ENCODE measurements at places on chromosomes 11 and 22. TPM values are rescaled to one million over a fixed set of nuclear protein-coding genes. Genes with fewer than 3 reads are reported as not detected.

DNA sequence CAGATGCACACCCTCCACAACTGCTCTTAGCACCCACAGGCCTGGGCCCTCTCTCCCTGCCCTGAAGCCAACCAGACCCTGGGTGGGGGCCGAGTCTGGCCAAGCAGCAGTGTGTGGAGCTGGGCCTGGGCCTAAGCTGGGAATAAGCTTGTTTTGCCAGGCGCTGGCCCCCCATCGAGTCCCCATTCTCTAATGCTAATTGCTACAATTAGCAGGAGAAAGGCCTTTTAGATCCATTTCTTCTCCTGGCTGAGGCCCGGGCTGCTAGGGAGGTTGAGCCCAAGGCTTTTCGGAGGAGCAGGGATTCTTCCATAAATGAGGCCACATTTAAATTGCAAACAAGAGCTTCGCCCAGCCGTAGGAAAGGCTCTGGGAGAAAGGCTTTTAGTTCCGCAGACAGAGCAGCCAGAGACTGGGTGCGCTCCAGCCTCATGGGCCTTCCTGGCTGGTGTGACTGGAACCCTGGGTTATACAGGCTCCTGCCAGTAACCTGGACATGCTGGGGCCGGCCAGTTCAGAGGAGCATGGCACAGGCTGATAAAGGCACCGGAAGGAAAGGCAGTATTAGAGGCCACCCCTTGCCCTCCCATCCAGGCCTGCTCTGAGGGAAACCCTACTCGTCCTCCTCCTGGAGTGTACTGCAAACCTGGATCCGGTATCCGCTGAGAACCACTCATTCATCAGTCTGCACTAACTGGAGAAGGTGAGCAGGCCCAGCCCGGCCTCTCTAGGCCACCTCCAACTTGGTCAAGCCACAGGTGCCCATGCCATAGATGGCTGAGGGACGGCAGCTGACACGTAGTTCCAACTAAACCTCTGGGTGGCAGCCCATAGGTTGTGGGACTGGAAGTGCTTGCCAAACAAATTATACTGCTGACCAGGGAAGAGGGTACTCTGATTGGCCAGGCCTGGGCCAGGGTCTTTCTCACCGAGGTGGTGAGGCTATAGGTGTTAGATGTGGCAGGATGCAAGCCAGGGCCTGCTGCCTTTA is 6.2 kb downstream of the KCNQ1OT1 start:
- no peak overlapping the region for H3K27ac ChIP-seq
- H3K4me1 ChIP-seq = no peaks in the 10 kb centered on the region
- H3K36me3 ChIP-seq = no peaks in the 10 kb centered on the region
- H3K27me3 ChIP-seq = no peaks in the 10 kb centered on the region

Gene CCDC116
- 0.19 TPM for total RNA-seq

GRCh38 chr11:1644601-1645356 is 15.2 kb downstream of the KRTAP5-5 start:
- no peaks in the 10 kb centered on the region for H3K36me3 ChIP-seq
- H3K27ac ChIP-seq = no peak overlapping the region
- H3K4me3 ChIP-seq = no peak overlapping the region
- no peaks in the 10 kb centered on the region for H3K4me1 ChIP-seq
- no peak for DNase-seq

- no peaks in the 10 kb centered on the region for H3K4me1 ChIP-seq
- no peak overlapping the region for H3K27ac ChIP-seq
- no peak for DNase-seq
- H3K36me3 ChIP-seq = no peaks in the 10 kb centered on the region
- no peaks in the 10 kb centered on the region for H3K27me3 ChIP-seq
- H3K4me3 ChIP-seq = no peak overlapping the region
These were observed 1.3 kb upstream of the GDPD4 start for GRCh38 chr11:77302752-77303151.

DNA sequence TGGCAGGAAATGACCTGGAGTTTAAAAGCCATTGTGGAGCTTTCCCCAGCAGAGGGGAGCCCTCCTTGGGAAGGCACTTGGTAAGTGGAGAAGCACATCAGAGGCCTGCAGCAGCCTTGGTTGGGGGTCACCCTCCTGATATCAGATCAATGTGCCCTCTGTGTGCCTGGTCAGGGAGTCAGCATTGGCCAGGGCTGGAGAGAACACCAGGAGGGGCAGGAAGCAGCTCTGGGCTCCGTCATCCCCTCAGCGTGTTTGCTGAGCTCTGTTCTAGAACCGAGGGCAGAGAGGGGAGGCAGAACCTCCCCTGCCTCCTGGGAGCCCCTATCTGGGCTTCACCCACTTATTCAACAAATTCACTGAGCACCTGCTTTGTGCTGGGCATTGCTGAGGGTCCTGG is 846.0 kb downstream of the TBC1D22A start:
- H3K4me3 ChIP-seq = no peak overlapping the region
- H3K27me3 ChIP-seq = no peaks in the 10 kb centered on the region
- no peaks in the 10 kb centered on the region for H3K4me1 ChIP-seq
- no peaks in the 10 kb centered on the region for H3K36me3 ChIP-seq
- no peak for DNase-seq
- H3K27ac ChIP-seq = no peak overlapping the region

DNA sequence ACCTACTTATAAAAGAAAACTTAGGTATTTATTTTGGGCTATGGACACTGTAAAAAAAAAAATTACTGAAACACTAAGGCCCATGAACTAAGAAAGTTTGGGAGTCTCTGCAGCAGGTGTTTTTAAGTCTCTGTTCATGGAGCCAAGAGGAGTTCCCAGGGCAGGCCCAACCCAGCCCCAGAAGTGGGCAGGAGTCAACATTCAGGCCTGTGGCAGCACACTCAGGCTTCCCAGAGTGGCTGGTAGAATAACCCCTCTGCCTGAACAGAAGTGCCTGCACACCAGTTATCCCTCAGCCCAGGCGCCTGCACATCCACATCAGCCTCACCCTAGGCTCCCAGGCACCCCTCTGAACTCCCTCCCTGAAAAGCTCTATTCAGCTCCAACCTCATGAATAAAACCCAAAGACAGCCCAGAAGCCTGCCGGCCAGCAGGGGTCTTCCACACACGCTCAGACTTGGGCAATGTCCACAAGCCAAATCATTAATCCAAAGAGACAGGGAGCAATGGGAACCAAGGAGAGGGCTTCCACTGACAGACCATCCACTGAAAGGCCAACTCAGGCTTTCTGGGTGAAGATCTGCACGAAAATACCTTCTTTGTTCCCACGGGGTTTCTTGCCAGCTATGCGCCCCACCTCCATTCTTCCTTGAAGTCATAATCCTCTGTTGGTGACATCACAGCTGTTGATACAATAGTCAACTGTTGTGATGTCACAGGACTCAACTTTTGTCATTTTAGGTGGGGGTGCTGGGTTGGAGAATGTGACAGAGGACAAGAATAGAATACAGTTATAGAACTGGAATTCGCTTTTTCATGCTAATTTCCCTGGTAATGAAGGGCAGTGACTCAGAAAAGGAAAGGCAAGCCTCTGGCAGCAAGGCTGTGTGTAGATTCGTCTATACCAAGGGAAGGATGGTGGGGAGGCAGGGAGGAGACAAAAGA is 83.7 kb downstream of the RPL27A start:
- H3K4me1 ChIP-seq = no peaks in the 10 kb centered on the region
- H3K27ac ChIP-seq = no peak overlapping the region
- no peaks in the 10 kb centered on the region for H3K27me3 ChIP-seq
- no peaks in the 10 kb centered on the region for H3K36me3 ChIP-seq
- H3K4me3 ChIP-seq = no peak overlapping the region
- DNase-seq = no peak

Gene RBM4
- 183 TPM for total RNA-seq

DNA sequence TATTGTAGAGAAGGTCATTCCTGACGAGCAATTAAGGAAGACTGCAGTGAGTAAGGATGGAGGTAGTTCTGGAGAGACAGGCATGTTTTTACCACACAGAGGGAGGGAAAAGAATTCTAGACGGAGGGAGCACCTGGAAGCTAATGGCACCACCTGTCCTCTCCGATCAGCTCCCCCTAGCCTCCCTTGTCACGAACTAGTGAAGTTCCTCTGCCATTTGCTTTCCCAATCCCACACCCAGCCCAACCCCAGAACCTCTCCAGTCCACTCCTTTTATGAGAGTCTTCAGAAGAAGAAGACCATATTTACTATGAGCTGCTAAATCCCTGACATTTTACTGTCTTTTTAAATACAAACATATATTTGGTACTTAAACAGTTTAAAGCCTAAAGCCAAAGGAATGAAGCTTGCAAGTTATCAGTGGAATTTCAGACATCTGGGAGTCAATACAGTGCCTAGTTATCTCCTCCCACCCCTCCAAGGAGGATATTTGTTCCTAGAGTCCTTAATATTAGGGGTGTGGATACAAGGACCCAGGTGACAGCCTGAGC is 46.1 kb upstream of the HSPA8 start:
- no peak for DNase-seq
- H3K27me3 ChIP-seq = no peaks in the 10 kb centered on the region
- H3K27ac ChIP-seq = no peak overlapping the region
- no peak overlapping the region for H3K4me3 ChIP-seq
- peaks cover 9% of the 10 kb centered on the region for H3K4me1 ChIP-seq

GRCh38 chr11:90288212-90288821 is 65.5 kb upstream of the CHORDC1 start:
- no peaks in the 10 kb centered on the region for H3K27me3 ChIP-seq
- H3K4me3 ChIP-seq = no peak overlapping the region
- H3K27ac ChIP-seq = no peak overlapping the region
- DNase-seq = no peak

DNA sequence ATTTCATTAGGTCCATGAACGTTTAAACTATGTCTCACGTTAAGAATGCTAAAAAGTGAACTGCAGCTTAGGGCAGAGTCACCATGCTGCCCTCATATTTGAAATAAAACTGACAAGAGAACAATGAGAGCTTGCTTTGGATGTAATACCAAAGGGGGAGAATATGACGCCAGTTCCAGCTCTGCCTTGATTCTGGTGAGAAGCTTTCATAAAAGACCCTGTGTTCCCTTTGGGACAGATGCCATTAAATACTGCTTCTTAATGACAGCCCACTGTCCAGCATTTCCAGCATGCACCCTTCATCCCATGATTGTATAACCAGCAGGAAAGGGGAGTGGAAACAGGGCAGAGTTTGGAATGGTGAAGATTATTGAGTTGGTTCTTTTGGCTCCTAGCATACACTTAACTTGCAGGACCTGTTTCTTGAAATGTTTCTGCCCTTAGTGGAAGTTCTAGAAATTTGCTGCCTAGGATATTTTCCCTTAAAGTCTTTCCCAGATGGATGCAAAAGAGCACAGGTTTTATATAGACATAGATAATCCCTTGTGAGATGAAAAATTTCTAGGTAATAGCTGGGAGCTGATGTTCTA is 139.3 kb upstream of the LDLRAD3 start:
- no peak overlapping the region for H3K4me3 ChIP-seq
- H3K36me3 ChIP-seq = no peaks in the 10 kb centered on the region
- no peaks in the 10 kb centered on the region for H3K27me3 ChIP-seq
- H3K4me1 ChIP-seq = no peaks in the 10 kb centered on the region

GRCh38 chr11:122746050-122746478 is 90.5 kb downstream of the UBASH3B start:
- H3K4me1 ChIP-seq = peaks cover 79% of the 10 kb centered on the region
- DNase-seq = peak; percentile 68
- H3K27ac ChIP-seq = peak overlapping the region; percentile 59
- no peaks in the 10 kb centered on the region for H3K27me3 ChIP-seq

DNA sequence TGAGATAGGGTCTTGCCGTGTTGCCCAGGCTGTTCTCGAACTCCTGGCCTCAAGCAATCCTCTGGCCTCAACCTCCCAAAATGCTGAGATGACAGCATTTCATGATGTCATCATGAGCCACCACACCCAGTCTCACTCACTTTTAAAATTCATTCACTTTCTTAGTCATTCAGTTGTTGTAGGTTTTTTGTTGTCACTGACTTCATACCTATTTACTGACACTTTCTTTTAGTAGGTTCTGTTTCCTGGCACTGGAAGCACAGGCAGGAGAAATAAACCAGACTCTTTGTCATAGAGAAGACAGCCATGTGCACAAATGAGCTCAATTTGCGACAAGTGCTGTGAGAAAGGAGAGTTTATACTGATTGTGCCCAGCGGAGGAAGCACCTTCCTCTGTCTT is 10.5 kb downstream of the ART5 start:
- H3K36me3 ChIP-seq = no peaks in the 10 kb centered on the region
- no peak overlapping the region for H3K27ac ChIP-seq
- H3K4me3 ChIP-seq = no peak overlapping the region
- H3K4me1 ChIP-seq = no peaks in the 10 kb centered on the region

GRCh38 chr11:118883368-118884071 is at the start of gene CXCR5:
Gene CXCR5, plus strand, starts transcription at chr11:118883892. Its CDS starts 50 bp downstream, at chr11:118883942.
- H3K27me3 ChIP-seq = no peaks in the 10 kb centered on the region
- H3K4me1 ChIP-seq = peaks cover 70% of the 10 kb centered on the region
- H3K27ac ChIP-seq = peak within 1 kb of the TSS; percentile 64
- H3K36me3 ChIP-seq = no peaks in the 10 kb centered on the region

Gene MLC1
- not detected for total RNA-seq

DNA sequence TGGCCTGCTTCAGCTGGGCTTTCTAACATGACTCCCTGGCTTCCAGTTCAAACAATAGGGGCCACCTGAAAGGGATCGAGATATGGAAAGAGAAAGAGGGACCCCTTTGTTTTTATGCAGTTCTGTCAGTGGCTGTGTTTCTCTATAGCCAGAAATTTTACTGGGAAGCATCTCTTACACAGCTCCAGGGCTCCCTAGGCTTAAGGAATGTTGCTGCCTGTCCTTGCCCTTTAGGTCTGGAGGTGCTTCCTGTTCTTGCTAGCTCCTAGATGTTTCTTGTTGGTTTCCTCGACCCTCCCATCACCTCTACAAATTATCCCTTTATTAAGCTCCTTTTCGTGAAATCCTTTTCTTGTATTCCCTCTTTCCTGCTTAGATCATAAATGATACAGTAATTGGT is 21.8 kb upstream of the OR56A1 start:
- no peaks in the 10 kb centered on the region for H3K4me1 ChIP-seq
- no peak for DNase-seq
- peaks cover 3% of the 10 kb centered on the region for H3K27me3 ChIP-seq
- H3K27ac ChIP-seq = no peak overlapping the region
- H3K36me3 ChIP-seq = no peaks in the 10 kb centered on the region

DNA sequence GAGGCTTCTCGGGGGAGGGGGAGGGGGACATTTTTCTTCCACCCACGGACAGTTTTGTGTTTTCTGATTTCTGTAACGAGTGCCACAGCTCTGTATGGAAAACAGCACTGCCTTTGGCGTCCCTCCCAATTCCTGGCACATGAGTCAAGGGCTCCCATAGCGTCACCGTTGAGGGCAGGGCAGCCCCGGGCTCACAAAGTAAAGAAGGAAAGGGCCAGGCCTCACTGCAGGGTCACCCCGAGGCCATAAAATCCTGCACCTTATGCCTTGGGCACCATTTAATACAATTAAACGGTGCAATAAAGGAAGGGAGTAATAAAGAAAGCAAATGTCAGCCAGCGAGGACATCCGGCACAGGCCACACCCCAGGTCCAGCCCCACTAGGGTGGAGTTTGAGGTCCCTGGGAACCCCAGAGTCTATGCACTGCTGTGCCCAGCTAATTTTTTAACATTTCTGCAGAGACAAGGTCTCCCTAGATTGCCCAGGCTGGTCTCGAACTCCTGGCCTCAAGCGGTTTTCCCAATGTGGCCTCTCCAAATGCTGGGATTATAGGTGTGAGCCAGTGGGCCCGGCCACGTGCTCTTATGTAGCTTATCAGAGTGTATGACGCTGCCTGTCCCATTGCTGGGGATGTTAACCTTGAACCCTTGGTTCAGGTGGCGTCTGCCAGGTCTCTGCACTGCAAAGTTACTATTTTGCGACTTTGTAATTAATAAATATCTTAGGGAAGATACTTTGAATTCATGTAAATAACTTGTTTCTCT is 13.6 kb upstream of the MUC2 start:
- H3K4me3 ChIP-seq = no peak overlapping the region
- no peak overlapping the region for H3K27ac ChIP-seq
- H3K36me3 ChIP-seq = no peaks in the 10 kb centered on the region
- DNase-seq = no peak
- H3K27me3 ChIP-seq = peaks cover 3% of the 10 kb centered on the region
- no peaks in the 10 kb centered on the region for H3K4me1 ChIP-seq
